ENCODE measurements at places on chromosomes 5 and 9.

DNA sequence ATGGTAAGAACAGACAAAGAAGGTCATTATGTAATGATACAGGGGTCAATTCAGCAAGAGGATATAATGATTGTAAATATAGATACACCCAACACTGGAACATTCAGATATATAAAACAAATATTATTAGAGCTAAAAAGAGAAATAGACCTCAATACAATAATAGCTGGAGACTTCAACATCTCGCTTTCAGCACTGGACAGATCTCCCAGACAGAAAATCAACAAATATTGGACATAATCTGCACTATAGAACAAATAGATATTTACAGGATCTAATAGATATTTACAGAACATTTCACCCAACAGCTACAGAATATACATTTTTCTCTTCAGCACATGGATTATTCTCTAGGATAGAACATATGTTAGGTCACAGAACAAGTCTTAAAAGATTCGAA, 190.6 kb upstream of the RFX3 start:
- DNase-seq, result no peak

DNA sequence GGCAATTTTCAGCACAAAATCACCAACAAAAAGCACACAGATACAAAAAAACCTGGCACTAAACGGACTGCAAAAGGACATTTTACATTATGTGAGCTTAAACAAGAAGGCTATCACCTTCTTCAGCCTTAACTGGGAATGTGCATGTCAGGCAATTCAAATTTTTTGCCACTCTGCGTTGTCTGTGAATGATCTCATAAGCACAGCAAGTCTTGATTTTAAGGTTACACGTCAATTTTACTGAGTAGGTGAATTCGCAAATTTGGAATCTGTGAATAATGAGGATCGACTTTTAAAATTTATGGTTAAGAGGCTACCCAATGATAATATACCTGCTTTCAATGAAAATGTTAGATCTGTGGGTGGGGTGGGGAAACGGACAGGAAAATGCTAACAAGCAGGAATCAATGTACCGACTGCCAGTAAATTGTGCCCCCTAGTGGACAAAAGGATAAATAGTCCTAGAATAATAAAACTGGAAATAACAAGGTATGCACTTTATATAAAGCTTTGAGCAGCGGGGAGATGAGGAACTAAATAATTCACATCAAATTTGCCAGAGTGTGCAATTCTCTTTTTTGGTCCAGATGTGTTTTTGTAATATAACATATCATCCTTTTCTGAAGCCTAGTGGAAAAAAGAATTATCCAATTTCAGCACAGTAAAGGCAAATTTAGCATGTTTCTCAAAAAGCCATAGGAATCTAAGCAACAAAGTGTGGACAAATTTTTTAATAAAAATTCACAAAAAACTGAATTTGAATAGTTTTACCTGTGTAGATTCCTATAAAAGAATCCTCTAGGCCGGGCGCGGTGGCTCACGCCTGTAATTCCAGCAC, 20.5 kb downstream of the EQTN start:
- no peak for DNase-seq

DNA sequence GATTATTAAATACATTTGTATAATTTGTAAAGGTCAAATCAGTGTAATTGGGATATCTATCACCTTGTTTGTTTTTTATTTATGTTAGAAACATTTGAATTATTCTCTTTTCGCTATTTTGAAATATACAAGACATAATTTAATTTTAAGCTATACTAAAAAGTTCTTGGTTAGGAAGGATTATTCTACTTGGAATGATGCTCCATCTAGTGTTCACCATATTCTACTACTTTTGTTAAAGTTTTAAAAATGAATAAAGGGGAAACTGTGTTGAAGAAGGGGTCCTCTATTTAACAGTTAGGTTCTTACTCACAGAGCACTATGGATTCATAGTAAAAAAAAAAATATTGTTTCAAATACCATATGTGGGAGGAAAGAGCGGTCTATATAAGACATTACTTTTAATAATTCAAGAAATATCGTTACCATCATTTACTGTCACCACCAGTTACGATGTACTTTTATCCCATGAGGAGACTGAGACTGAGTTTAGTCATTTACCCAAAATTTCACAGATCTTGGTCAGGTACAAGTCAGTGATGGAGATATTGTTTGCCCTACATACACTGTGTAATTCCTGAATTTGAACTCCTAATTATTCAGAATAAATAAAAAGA, 6.3 kb upstream of the STOM start:
- no peak for DNase-seq

DNA sequence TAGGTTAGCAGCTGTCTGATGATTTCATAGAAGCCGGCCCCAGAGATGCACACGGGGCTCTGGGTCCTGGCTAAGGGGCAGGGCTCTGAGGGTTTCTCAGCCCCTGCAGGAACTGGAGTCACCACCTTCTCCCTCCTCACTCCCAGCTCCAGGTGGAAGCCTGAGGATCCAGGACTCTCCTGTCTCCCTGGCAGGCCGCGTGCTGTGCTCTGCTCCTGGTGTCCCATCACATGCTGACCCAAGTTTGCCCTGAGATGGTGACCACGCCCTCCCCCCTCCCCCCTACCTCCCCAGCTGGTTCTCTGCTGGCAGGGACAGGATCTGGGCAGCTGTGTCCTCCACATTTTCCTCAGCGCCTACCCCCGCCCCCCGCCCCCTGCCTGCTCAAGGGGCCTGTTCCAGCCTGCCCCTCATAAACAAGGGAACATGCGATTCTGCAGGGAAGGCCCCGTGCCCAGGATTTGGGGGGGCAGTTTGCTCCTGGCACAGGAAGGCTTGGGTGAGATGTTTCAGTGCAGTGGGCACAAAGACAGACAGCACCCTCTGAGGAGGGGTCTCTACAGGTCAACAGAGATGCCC, 87.4 kb downstream of the PSD2 start:
- DNase-seq, result no peak

DNA sequence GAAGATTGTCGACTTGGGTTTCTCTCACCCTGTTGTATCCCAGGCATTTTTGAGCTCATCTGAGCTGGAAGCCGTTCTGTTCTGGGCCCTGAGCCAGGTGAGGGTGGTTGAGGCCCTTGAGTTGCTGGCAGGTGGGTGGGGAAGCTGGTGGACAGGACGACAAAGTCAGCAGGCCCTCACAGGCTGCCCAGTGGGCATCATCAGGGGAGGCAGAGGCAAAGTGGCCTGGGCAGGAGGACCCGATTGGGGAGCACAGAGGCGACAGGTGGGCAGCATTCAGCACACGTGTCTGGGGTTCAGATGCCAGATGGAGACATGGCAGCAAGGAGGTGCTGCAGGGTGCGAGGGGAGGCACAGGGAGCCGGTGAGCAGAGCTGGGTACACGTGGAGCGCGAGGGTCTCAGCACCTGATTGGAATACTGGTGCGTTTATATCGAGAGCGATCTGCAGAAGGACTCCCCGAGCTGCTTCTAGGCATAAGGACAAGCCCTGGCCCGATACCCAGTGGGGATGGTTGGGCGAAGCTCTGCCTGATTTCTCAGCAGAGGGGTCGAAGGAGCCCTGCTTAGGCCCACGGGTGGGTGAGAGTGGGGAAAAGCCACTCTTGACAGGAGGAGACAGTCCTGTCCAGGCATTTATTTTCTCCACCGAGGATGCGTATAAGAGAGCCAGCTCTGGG, 49.0 kb upstream of the SUSD3 start:
- DNase-seq, result no peak

DNA sequence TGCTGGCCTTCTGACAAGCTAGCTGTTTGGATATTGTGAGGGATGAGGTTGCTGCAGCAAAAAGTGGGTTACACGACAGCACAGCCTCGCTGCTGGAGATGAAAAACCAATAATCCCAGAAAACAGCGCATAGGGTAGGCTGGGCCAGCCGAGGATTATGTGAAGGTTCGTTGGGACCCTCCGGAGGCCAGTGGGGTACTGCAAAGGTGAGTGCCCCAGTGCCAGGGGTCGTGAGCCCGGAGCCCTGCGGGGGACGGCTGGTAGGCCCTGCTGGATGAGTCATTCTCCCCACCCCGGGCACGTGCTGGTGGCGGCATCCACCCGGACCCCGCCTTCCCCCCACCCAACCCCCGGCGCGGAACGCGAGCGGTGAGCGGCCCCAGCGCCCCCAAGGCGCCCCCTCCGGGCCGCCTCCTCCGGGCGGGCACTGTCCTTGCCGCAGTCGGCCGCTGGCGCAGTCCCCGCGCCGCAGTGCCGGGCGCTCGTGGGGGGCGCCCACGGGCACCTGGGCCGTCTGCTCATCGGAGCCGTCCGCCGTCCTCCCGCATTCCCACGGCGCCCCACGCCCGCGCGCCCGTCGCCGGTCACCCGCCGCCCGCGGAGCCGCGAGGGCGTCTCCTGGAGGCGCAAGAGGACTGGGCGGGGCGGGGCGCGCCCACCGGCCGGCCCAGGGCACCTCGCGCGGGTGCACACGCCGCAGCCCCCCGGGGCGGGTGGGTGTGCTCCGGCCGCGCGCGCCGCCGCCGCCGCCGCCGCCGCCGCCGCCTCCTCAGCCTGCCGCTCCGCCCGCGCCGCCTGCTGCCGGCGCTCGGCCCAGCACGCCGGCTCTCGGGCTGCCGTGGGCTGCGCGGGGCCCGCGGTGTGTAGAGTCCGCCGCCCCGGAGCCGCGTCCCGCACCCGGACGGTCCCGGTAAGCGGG, at the start of gene PHF24:
PHF24 (plus strand) TSS at position 794 of the 919 bp plus-strand sequence. CDS start 13,014 bp downstream, outside the sequence.
- DNase-seq, result no peak

GRCh38 chr9:121273064-121273775, 5.3 kb downstream of the GSN start:
- no peak for DNase-seq

DNA sequence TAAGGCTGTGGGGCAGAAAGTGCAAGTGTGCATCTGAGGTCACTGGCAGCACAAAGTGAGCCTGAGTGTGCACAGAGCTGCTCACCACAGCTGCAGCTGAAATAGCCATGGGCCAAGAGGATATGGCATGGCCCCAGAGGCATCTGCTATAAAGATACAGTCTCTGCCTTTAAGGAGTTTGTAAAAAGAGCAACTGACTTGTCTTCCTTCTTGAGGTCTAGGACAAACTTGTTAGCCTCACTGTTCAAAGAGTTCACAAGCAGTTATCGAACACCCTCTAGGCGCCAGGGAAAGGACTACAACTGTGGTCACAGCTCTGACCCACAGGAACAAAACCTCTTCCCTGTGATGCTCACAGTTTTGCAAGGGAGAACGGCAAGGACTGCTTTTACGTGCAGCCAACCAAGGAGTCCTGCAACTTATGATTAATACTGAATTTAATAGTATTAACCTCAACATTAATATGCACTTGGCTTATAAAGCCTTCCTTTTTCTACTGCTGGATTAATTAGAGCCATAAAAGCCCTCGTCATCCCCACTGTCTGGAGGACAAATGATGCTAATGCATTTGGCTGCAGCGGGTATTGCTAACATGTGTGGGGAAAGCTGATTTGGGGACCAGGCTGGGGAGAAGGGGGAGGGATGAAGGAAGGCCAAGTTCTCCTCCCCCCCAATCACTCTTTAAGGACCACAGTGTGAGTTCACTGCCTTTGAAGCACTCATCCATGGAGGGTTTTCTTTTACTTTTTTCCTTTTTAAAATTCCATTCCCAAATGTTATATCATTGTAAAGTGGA, 189.8 kb upstream of the TRIM32 start:
- no peak for DNase-seq

- DNase-seq, result no peak
These were observed 120.6 kb downstream of the LHFPL2 start for GRCh38 chr5:78527925-78528324.

DNA sequence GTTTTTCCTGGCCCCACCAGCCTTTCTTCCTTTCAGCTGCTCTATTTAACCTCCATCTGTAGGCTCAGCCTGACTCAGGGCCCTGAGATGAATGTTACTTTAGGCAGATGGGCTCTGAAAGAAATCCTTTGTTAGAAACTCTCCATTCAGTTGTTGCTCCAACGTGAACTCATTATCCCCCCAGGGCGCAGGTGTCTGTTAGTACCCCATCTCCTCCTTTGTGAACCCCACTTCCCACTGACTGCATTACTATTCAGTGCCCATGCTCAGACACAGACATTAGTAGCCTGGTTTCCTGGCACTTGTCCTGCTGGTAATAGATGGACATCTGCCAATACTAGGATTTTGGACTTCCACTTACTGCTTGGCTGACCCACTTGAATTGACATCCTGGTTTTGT, 1271.6 kb downstream of the PTPRD start:
- no peak for DNase-seq

GRCh38 chr9:13431222-13431536, 151.7 kb upstream of the MPDZ start:
- DNase-seq, result no peak

DNA sequence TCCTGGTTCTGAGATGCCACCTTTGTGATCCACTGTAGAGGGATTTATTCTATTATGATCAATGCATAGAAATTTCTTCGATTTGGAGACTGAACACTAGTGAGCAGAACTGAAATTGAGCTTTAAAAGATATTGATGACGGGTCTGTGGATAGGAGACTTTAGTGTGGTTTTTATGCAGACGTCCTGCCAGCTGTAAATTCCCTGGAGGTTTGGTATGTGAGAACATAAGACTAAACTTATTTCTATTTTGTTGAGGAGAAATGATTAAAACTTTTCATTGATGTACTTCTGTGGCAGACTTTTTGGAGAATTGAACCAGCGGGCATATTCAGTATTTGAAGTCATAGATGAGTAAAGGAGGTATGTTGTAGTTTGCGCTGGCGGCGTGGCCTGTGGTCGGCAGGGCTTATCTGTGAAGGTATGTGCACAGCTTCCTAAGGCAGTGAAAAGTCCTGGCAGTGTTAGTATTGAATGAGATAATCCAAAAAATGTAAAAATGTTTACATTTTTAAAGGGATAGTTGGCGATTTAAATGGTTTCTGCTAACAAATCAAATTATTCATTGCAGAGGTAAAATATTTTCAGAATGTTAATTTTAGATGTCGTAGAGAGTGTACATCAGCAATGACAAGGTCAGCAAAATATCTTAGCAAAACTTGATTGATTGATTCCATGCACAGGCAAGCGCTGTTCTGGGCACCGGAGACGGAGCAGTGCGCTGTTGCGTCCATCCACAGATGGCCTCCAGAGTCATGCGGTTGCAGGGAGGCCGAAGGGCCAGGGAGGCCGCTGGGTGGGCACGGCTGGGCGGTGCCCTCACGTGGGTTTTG, 20.4 kb downstream of the TENT4A start:
- DNase-seq, result no peak

DNA sequence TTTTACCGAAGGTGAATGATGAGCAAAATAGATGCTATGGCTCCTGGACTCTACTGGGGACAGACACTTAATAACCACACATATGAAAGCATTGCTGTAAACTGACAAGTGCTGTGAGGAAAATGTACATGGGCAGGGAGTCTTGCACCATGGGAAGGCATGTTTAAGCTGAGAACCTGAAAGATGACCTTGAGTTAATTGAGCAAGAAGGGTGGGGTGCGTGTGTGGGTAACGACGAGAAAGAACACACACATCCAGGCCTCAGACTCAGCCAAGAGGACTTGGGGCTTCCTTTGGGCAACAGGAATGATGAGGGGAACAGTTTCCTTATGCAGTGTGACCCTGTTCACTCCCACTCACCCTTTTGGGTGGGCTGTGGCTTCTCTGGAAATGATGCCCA, 73.1 kb downstream of the HSPA4 start:
- no peak for DNase-seq

- no peak for DNase-seq
These were observed 41.0 kb downstream of the B4GALT1 start for GRCh38 chr9:33125871-33126823.

- DNase-seq, result no peak
These were observed 119.1 kb downstream of the VAV2 start for GRCh38 chr9:133873009-133873408.

GRCh38 chr9:69542942-69543704, 129.0 kb downstream of the APBA1 start:
- no peak for DNase-seq

GRCh38 chr9:96048104-96048955, 172.8 kb downstream of the ERCC6L2 start:
- DNase-seq, result no peak
